HCT116 (cell line): ENCODE measurements at places on chromosomes 2 and 18.

DNA sequence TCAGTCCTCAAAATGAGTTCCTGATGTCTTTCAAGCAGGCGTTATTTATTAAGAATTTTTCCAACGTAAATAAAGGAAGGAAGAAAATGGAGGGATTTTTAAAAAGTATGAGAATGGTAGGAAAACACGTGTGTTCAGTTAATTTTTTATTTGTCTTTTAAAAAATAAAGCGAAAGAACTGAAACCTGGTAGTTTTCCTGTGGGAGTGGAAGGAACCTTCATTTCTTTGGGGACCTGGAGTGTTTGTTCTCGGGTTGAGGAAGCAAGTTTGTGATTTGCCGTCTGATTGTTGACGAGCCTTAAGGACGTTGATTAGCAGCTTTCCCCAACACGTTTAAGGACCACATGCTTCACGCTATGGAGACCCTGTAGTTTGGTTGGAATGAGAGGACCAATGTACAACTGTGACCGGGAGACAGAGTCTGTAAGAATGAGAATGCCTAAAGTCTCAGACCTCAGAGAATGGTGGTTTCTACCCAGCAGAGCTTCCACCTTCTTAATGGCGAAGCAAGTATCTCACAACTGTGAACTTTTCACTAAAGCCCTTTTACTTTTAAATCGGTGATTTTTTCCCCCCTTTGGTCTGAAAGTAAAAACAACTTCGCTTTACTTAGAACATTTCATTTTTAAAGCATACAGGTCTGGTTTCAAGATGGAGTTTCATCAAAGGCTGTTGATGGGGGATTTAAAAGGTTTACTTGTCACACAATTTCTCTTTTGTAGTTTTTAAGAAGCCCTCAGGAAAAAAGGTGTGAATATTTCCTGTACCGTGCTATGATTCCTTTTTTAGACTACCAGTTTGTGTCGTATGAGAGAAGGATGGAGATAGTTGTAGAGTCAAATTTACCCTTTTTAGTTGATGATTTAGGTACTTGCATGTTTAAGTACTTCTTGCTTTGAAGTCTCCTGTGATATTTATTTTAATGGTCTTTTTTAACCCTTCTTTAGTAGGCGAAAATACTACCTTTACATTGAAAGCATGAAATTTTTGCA is 1.4 kb downstream of the TTC39C start:
- no peak for DNase-seq

GRCh38 chr18:2896990-2897389 is 50.2 kb downstream of the EMILIN2 start:
- DNase-seq: no peak

- DNase-seq: no peak
These were observed 514 bp downstream of the BCL2L11 start for GRCh38 chr2:111121028-111121827.

GRCh38 chr2:201419057-201419635 is 32.1 kb downstream of the TRAK2 start:
- no peak for DNase-seq

- DNase-seq: no peak
These were observed 59.6 kb downstream of the CSRNP3 start for GRCh38 chr2:165529130-165529529.

DNA sequence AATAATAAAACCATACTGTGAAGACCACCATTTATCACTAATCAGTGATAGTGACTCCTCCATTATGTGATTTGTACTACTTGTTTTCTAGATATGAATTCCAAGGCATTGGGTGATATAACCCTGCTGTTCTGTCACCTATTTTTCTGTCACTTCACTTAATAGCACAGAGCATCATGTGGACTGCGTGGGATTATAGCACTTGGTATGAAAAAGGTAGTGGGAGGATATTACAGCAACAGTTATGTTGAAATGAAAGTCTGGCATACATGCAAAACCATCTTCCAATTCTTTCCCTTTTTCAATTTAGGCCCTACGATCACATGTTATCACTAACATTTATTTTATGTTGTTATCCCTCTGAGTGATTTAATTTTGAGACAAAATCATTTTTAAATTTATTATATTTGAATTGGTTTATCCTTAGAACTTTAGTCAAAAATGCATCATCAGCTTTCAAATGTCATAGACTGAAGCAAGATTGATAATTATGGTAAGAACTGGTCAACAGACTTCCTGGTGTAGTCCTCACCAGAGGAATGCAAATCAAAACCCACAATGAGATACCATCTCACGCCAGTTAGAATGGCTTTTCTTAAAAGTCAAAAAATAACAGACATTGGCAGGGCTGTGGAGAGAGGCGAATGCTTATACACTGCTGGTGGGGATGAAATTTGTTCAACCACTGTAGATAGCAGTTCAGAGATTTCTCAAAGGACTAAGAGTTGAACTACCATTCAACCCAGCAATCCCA is 242.6 kb downstream of the IKZF2 start:
- no peak for DNase-seq

GRCh38 chr2:18650221-18650620 is 60.9 kb upstream of the NT5C1B start:
- no peak for DNase-seq

GRCh38 chr18:75981102-75981501 is 513.9 kb downstream of the ZNF516 start:
- DNase-seq: no peak

DNA sequence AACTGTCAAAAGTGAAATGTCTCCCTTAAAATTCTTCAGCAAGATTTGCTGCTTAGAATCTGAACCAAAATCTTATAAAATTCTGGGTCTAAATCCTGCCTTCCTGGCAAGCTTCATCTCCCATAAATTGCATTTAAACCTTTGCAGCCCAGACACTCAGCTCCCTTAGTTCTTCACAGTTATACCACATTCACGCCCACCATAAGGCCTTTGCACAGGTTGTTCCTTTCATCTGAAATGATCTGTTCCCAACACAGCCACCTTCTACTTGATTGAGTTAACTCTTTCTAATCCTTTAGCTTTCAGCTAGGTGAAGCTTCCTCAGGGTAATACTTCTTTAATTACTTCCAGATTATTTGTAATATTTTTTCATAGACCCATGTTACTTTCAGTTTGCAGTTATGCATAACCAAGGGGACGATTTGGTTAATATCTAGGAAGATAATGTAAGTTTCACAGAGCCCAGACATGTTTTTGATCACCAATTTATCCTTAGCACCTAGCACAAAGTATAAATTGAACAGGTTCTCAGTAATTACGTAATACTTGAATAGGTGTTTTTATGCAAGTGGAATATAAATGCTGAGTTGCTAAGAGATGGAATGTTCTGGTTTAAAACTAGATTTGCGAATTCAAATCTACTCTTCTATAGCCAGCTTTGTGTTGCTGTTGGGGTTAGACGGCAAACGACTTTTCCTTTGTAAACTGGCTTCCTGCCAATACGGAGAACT is 779.7 kb upstream of the PKDCC start:
- no peak for DNase-seq
